ENCODE measurements at places on chromosomes 6 and 20.
A peak's percentile ranks its signal among the peaks of the same experiment; 100 is the strongest.

- no peak for DNase-seq
Measured at GRCh38 chr20:1758765-1759164, 101.2 kb upstream of the SIRPG start.

DNA sequence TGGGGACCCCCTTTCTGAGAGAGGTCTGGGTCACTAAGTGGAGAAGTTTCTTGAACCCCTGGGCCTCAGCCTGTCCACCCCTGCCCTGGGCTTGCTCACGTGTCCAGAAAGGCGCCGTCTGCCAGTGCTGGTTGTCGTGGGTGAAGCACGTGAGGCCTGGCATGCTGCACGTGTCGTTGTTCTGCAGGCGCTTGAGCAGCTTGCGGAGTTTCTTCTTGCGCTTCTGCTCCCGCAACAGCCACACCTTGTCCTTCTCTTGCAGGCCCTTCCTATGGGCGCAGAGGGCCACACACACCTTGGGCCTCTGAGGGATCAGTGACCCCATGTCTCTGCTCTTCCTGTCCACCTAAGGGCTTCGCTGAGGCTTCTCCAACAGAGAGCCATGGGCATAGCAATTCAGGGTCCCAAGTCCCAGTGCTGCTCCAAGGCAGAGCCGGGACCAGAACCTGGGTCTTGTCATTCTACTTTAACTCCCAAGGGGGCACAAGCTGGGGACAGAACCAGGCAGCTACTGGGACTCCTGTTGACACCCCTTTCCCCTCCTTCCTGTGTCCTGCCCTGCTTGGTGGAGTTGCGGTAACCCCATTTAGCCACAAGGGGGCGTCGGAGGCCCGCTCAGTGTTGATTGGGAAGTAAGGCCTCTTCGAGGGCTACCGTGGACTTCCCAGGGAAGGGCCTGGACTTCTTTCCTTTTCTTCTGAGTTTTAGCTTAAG lies 121.8 kb downstream of the SULF2 start:
- peak; percentile 58 for DNase-seq

DNA sequence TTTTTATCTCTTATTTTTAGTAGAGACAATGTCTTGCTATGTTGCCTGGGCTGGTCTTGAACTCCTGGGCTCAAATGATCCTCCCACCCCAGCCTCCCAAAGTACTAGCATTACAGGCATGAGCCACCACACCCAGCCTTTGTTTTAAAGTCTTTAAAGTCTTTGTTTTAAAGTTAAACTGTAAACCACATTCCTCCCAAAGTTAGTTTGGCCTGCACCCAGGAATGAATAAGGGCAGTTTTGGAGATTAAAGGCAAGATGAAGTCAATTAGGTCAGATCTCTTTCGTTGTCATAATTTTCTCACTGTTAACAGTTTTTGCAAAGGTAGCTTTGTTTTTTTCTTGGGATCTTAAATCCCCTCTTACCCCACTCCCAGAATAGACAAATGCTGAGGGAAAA lies 63.8 kb downstream of the UBR2 start:
- no peak for DNase-seq

DNA sequence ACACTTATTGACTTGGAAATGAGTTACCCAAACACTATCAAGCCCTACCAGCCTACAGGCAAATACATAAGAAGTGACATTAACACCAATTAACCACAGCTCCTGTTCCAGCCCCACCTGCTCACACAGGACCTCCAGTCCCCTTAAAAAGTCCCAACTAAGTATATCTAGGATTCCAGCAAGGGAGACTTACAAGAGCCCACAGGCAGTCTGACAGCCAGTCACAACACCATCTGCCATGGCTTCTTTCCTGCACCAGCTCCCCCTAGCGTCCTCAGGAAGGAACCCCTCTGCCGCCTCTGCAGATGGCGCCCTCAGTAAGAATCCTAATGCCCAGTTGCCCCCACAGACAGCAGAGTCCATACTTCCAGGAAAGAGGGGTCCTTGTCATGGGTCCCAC lies 122.1 kb downstream of the HIVEP2 start:
- no peak for DNase-seq

DNA sequence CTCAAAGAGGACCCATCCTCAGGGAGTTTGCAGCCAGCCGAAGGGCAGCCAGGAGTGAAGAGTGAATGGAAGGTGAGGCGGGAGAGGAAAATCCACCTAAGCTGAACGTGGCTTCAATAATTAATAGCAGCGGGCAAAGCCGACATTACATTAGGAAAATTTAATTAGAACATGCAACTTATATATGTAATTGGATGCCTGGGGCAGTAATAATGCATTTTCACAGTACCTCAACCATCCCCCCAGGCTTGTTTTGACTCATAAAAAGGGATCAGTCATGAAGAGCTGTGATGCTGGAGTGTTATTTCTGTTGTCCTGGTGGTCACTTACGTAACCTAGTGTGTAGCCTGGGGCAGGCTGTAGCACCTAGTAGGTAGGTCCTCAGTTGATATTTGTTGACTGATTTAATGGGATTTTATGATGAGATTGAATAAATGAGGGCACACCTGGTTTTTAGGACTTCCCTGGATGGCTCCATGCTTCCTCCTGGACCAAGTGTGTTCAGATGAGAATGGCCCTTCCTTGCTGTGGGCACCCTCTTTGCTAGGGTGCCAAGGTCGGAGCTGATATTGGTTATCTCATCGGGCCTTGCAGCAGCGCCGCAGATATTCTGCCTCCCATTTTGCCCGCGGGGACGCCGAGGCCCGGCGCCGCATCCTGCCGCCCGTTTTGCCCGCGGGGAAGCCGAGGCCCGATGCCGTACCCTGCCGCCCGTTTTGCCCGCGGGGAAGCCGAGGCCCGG lies 128.8 kb downstream of the CDH26 start:
- DNase-seq, result no peak

GRCh38 chr20:2690213-2690612 lies 2.4 kb upstream of the EBF4 start:
- DNase-seq, result no peak

GRCh38 chr20:51042657-51043247 lies 19.8 kb upstream of the KCNG1 start:
- no peak for DNase-seq

DNA sequence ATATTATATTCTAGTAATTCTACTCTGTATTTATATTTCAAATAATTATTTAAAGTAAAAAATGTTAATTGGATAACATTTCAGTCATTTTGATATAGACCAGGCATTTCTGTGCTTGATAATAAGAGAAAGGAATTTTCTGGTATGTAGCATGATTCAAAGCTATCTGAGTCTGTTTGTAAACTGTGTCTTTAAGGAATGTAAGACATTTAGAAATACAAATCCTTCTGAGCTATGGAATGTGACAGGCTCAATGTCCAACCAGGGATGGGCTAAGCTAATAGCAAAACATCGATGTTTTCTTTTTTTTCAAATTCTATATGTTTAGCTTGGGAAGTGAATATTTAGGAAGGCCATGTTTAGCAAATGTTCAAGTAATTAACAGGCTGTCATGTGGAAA lies 41.5 kb upstream of the FAM83B start:
- DNase-seq, result peak; percentile 9

Measured in renal cortical epithelial cell (primary cell).